Immature natural killer cell (primary cell): ENCODE measurements at places on chromosomes 11 and 22.
A peak's percentile ranks its signal among the peaks of the same experiment; 100 is the strongest.

- no peak for DNase-seq
Observed at GRCh38 chr11:78336877-78337553, 80.6 kb downstream of the GAB2 start.

DNA sequence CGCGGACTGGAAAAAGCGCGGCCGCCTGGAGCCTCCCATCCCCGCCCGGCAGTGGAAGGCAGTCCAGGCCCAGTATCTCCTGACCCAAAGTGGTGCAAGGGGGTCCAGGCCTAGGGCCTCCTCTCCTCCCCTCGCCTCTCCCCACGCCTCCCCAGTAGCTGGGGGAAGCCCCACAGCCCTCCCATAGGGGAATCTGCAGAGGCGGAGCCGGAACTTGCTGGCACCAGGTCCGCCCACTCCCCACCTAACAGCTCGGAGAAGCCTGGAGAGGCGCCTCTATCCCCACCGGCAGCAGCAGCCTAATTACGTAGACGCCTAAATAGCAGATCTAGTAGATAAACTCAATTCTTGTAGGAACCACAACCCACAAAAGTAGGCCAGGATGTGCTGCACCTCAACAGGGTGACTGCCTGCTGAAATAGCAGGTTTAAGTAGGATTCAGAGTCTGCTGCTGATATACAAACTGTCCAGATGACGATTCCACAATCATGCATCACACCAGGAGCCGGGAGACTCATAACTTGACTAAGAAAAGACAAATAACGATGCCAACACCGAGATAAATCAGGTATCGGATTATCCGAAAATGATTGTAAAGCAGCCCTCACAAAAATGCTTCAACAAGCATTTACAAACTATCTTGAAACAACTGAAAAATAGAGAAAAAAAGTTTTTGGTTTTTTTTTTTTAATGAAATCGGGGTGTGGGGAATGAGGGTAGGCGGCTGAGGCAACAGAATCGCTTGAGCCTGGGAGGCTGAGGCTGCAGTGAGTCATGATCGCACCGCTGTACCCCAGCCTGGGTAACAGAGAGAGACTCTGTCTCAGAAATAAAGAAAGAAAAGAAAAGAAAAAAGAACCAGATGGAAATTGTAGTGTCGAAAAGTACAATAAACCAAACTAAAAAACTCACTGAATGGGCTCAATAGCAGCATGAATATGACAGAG lies 11.4 kb upstream of the BRD1 start:
- DNase-seq = peak; percentile 85

DNA sequence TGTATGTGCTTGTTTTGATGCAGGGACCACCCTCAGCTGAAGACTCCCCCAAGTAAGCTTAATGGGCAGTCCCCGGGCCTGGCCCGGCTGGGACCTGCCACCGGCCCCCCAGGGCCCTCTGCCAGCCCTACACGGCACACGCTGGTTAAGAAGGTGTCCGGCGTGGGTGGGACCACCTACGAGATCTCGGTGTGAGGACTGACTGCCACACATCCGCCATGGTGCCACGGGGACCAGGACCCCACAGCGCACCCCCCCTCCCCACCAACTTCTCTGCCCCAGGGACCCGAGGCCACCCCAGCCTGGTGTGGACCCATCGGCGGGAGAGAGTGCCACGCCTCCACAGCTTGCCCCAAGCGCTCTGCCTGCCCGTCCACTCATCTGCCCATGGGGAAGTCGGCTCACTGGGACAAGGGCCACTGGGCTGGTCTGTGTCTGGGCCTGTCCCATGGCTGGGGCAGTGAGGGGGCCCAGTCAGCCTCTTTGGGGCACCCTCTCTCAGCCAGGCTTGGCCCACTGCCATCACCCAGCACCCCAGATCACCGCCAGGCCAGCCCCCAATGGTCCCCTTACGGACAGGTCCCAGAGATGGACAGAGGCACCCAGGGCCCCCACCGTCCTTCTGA lies 5.5 kb downstream of the CCDC188 start:
- DNase-seq = no peak

- DNase-seq = no peak
Observed at GRCh38 chr11:117220568-117220967, 11.3 kb downstream of the PCSK7 start.

GRCh38 chr11:45386972-45387371 lies 100.8 kb upstream of the SYT13 start:
- DNase-seq = no peak

GRCh38 chr11:110147962-110148709 lies 54.9 kb downstream of the ZC3H12C start:
- DNase-seq = no peak

DNA sequence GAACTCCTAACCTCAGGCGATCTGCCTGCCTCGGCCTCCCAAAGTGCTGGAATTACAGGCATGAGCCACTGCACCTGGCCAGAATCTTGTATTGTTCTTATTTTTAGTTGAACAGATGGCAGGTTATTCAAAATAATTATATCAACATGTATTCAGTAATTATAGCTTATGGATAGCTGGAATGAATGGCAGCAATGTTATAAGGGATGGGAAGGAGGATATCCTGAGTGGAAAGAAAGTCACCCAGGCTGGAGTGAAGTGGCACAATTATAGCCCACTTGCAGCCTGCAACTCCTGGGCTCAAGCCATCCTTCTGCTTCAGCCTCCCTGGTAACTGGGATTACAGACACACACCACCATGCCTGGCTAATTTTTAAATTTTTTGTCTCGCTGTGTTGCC lies 88.1 kb downstream of the MED15 start:
- no peak for DNase-seq
